Fibroblast of skin of left quadriceps (primary cell): ENCODE measurements at places on chromosomes 7 and 10.

DNA sequence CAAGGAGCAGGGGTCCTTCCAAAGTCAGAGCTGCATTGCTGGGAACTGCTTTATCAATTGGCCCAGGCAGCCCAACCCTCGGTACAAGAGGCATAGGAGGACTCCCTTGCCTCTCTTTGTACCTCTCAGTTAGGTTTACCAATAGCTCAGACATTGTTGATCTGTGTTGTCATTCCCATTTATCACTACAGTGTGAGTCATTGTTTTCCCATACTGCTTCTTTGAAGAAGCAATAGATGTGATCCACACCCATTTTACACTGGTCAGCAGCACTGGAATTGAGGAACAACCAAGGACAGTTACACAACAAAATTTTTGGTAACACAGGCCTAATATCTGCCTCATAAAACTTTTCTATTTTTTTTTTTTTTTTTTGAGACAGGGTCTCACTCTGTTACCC lies 307.2 kb downstream of the SNX13 start:
- DNase-seq, result no peak

- DNase-seq, result no peak
Observed at GRCh38 chr10:60352105-60352504, 37.6 kb downstream of the ANK3 start.

GRCh38 chr10:63219749-63220148 lies 86.6 kb downstream of the NRBF2 start:
- DNase-seq, result no peak

DNA sequence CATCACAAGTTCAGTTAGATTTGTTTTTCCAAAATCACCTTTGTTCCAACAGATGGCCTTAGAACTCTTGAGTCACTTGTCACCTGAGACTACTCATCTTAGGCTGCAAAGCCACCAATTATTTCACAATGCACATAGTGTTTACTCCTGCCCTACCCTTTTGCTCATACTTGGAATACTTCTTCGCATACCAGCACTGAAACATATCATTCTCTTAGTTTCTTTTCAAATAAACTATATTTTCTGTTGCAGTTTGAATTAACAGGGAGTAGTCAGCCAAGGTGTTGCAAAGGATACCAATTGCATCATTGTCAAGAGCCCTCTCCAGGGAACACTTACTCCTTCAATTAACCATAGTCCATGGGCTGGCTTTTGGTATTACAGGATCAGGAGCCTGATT lies 71.0 kb downstream of the CASD1 start:
- no peak for DNase-seq

GRCh38 chr10:132913559-132914115 lies 28.7 kb downstream of the CFAP46 start:
- DNase-seq, result no peak

DNA sequence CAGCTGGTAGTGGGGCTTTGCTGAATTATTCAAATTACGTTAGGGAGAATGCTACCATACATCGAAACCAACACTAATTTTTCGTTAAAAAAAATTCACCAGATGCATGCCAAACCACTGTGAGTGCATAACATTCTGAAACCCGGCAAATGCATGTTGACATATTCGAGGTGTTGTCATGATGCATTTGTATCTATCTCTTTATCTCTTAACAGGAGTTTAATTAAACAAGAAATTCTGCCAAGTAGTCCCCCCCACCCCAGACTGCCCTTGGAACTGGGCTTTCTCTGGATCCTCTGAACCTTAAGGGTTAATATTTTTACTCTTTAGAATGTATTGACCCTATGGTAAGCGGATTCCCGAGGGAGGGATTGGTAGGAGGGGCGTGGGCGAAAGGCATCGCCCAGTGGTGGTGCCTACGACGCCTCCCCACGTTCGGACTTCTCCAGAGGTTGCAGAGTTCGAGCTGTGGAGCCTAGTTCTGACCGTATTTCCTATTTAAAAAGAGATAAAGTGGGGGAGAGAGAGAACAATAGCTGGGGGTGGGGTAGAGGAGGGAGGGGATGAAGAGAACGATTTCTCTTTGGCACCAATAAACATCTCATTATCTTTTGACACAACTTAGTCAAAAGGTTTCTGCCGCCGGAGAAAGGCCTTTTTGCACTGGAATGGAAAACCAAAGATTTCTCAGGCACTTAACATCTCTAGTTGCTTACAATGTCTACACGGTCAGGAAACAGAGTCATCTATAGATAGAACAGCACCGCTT lies 7.2 kb downstream of the DLX6 start:
- DNase-seq, result no peak

DNA sequence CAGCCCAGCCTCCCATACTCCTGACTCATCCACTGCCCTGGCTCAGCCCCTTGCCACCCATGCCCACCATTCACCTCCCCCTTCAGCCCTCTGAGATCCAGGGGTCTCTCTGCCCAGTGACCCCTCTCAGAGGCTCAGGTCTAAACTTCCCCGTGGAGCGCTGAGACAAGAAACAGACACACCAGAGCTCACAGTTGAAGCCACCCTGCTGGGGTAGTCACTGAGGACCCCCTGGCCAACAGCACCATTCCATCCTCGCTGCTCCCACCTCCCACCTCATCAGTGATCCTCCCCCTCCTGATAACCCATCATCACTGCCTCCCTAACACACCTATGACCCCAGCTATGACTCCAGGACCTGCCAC lies 100.7 kb downstream of the GRID1 start:
- no peak for DNase-seq

- no peak for DNase-seq
Observed at GRCh38 chr7:17506095-17506494, 207.6 kb downstream of the AHR start.

- DNase-seq, result no peak
Observed at GRCh38 chr7:43394441-43395130, 188.3 kb upstream of the STK17A start.

DNA sequence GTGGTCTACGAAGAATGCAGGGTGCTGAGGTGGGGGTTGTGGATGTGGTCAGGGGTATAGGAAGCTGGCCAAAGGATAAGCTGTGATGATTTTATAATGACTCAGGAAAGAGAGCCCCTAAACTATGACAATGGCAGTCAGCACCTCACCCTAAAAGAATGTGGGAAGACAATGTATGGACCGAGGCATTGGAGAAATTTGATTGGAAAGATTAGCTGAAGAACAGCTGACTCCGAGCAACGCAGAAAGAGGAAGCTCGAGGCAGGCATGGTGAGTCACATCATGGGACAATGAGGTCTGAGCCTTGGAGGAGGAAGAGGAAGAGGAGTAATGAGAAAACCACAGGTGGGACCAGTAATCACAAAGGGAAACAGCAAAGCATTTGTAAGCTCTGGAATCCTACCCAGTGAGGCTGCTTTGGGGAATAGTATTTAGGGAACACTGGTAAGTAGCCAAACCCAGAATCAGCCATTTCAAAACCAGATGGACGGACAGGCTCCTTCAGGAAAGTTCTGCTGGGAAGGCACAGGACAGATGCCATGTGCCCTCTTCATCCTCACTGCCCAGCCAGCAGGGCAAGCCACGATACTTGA lies 295.4 kb downstream of the PRPF18 start:
- DNase-seq, result peak; percentile 93

DNA sequence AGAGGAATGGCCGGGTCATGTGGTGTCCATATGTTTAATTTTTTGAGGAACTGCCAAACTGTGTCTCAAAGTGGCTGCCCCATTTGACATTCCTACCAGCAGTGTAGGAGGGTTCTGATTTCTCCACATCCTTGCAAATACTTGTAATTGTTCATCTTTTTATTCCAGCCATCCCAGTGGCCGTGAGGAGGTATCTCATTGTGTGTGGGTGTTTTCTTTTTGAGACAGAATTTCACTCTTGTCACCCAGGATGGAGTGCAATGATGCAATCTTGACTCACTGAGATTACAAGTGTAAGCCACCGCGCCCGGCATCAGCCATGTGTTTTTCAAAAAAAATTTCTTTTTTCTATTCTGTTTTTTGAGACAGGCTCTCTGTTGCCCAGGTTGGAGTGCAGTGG lies 38.7 kb upstream of the DLG5 start:
- peak; percentile 77 for DNase-seq

GRCh38 chr7:80215734-80216133 lies 81.1 kb downstream of the GNAI1 start:
- no peak for DNase-seq

- DNase-seq, result no peak
Observed at GRCh38 chr7:158247758-158248487, 339.7 kb downstream of the PTPRN2 start.

DNA sequence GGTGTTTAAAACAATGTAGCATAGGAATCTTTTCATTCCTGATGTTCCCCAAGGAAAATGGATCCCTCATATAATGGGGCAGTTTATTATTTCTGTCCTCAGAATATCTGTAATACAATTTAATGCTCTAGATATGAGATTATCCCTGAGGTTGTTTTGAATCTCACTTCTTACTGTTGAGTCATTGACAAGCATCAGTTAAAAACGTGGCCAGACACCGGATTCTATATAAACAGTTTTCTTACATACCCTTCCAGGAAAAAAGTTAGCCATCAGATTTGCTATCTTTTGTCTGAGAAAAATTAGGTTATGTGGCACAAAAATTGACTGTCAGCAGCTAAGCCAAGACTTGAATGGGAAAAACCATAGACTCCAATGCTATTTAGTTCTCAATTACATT lies 539.8 kb upstream of the CELF2 start:
- DNase-seq, result no peak

- DNase-seq, result no peak
Observed at GRCh38 chr7:97155897-97156418, 38.5 kb downstream of the SDHAF3 start.

- DNase-seq, result peak; percentile 22
Observed at GRCh38 chr10:49023752-49024151, 84.1 kb upstream of the LRRC18 start.

GRCh38 chr10:133403359-133403758 lies 9.4 kb downstream of the MTG1 start:
- DNase-seq, result no peak

DNA sequence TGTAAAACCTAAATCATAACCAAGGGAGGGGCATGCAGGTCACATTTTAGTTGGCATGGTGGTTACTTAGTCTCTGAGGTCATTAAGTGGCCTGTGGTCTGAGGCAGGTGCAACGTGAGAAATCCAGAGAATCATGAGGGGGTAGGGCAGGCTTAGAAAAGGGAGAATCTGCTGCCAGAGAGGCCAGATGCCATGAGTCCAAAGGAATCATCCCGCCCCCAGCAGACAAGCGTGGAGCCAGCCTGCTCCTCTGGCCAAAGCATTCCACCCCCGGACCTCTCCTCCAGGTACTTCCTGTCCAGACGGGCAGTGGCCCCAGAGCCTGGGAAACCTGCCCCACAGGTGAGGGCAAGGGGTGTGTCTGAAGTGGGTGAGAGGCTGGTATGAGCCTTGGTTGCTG lies 196.4 kb upstream of the ZNF32 start:
- no peak for DNase-seq

DNA sequence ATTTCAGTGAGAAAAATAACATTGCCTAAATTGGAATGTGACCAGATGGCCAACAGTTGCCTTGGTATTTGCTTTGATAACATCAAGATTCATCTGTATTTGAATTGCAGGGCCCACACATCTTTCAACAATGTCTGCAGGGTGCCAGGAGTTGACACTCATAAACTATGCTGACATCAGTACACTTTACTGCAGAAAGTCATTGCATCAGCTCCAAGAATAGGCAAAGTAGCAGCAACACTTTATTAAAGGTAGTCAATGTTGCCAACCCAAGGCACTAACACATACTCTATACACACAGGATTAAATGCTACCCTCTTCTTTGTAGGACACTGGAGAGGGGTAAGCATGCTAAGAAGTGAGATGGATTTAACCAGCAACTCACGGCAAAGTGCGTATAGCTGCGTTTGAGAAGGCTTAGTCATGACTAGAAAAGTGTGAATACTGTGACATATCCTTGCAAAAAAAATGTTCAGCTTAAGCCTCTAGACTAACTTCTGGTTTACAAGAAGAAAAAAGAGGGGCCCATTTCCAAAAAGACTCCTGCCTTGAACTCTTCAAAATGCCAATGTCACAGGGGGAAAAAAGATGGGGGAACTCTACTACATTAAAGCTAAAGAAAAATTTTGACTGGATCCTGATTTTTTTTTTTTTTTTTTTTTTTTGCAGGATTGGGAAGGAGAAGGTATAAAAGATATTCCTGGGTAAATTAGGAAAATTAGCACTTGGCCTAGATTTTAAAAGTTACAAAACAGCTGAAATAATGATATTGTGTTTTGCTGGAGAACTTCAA lies 2.2 kb downstream of the BBIP1 start:
- peak; percentile 85 for DNase-seq

DNA sequence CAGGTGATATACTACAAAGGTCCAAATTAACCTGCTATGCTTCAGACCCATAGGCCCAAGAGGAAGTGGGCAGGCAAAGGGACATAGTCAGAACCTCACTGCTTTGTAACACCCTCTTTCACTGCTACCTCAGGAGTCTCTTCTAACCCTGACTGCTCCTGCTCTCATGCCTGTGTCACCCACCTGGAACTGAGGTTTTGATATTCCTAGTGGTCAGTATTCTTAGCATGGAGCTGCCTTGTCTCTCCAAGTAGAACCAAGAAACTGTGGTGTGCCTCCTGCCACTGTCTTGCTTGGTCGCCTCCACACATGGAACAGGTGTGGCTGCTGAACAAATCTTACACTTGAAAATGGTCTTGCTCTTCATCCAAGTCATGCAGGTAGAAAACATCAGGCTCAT lies 677.5 kb downstream of the XPNPEP1 start:
- DNase-seq, result no peak
